NCI-H526 treated with DMSO at 0.1 percent for 48 hours (cell line): ENCODE measurements at places on chromosomes 16 and 17.
A peak's percentile ranks its signal among the peaks of the same experiment; 100 is the strongest.

DNA sequence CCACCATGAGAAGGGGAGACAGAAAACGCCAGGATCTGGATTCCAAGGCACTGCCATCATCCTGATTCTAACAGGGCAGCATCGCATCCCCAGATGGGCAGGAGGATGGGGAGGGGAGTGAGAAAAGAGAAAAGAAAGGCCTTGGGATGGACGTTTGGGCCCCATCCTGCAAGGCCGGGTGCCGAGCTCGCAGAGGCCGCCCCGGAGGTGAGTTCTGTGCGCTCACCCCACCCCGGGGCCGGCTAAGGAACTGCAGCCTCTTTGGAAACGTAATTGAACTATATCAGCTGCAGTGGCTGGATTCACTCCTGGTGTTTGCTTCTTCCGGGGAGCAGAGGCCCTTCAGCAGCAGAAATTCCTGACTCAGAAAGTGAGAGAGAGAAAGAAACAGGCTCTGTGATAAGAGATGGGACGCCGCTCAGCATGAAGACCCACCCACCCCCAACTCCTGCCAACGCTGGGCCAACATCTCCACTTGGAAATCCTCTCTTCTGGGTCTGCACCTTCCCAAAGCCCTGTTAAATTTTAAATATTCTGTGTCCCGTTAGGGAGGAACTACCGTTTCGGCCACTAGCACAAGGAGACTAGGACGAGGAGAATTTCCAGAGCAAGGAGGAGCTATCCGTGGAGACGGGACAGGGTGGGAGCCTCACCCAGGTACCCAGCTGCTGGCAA lies 8.5 kb upstream of the SSTR2 start:
- peak; percentile 38 for DNase-seq

GRCh38 chr16:47726031-47726675 lies 265.0 kb downstream of the PHKB start:
- DNase-seq, result no peak

- no peak for DNase-seq
These were observed 29.6 kb downstream of the SGSM2 start for GRCh38 chr17:2366747-2367494.

DNA sequence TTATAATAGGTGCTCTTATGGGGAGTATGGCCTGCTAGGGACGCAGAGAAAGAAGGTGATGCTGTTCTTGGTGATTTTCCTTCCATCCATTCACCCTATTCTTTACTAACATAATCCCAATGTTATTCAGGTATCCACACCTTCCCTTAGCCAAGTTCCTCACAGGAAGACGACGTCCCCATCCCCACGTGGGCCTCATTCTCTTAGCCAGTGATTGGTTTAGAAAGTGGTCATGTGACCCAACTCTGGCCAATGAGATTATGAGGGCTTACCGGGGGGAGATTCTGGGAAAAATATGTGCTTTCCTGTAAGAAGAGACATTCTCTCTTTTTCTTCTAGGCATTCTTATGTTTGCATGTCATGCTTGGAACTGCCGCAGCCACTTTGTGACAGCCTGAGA lies 474.7 kb downstream of the HAPSTR1 start:
- DNase-seq, result no peak

GRCh38 chr17:17494870-17495535 lies 1.2 kb downstream of the RASD1 start:
- DNase-seq, result no peak

- no peak for DNase-seq
These were observed 28.7 kb downstream of the ARL4D start for GRCh38 chr17:43427362-43428043.

DNA sequence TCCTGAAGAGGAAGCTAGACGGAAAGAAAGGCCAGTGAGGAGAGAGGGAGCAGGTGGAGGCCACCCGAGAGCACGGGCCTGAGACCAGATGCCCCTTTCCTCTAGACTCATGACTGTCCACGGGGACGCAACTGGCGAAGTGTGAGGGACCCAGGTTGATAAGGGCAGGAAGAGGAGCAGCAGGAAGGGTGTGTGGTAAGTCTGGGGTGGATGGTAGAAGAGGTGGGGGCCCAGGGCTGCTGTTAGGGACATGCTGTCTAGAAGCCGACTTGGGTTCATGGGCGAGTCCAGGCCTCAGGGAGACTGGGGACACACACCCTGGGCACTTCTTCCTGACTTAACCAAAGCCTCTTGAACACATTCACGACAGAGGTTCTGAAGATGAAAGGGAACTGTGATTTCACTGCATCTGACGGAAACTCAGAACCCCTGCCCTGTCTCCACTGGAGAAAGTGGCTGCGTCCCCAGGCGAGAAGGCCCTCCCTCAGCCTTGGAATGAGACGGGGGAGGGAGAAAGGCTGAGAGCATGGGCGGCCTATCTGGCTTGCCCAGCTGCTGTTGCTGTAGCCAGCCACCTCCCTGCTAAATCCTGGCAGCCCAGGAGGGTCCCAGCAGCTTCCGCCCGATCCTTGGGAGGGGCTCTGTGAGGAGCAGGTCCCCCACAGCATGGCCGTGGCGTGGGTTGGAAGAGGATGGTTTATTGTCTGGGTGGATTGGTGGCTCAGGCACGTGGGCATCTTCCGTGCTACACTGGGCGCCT lies 6.0 kb downstream of the HIC1 start:
- no peak for DNase-seq

DNA sequence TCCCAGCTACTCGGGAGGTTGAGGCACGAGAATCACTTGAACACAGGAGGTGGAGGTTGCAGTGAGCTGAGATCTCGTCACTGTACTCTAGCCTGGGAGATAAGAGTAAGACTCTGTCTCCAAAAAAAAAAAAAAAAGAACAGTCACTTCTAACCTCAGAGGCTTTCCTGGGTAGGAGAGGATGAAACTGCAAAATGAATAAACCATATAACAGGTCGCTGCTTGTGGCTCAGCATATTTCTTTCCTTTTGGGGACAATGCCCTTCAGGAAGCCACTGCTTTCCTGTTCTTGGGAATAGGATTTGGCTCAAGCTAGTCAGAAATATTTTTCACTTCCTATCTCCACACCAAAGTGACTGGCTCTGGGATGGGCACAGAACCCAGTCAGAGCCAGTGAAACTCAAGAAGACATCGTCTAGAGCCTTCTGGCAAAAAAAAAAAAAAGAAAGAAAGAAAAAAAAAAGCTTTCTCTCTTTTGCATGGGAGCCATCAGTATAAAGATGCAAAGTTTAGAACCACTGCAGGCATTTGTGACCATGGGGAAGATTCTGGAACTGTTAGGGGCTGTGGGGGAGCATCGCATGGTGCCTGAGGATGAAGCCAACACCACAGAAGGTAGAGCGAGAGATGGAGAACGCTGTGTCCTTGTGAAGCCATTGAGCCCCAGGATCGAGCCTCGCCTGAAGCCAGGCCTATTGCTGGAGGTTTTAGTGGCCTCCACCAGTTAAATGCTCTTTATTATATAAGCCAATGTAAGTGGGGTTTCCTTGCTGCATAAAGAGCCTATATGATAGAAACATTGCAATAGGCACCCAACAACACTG lies 71.8 kb upstream of the MRTFB start:
- no peak for DNase-seq

GRCh38 chr16:11752856-11753255 lies 10.2 kb upstream of the TXNDC11 start:
- DNase-seq, result no peak

DNA sequence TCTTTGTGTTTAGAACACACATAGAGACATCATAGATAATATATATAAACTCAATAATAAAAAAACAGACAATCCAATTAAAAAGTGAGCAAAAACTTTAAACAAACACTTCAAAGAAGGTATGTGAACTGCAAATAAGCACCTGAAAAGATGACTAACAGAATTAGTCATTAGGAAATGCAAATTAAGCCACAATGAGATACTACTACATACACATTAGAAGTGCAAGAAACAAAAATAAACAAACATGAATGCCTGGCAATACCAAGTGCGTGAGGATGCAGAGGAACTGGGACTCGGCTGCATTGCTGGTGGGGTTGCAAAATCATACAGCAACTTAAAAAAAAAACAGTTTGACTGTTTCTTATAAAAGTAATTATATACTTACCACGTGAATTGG lies 799.0 kb downstream of the KCNJ2 start:
- DNase-seq, result no peak

DNA sequence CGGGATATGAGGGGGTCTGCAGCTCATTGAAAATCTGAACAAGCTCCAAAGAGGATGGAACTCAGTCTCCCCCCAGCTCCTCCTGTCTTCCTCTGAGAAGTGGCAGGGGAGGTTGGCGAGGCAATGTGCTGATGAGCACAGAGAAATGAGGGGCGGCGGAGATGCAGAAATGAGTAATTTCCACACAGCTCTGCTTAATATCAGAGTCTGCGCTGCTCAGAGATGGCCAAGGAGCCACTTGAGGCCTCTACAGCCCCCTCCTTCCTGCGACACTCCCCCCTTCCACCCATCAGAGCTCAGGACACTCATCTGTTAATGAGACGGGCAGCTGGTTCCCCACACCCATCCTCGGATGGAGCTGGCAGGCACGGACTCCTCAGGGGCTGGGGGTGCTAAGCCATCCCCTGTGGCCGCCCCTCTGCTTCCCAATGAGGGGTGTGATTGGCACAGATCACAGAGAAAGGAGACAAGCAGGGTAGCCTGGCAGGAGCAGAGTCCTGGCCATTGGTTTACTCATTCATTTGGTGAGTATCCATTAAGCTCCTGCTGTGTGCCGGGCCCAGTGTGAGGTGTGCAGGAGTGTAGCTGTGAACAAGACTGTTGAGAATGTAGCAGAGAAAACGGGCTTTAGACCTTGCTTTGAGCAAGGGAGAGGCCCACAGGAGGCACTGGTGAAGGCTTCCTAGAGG lies 12.7 kb upstream of the CRHR1 start:
- no peak for DNase-seq

- DNase-seq, result peak; percentile 25
These were observed 150.0 kb downstream of the MSI2 start for GRCh38 chr17:57406131-57406980.

- no peak for DNase-seq
These were observed 399.5 kb upstream of the TNRC6C start for GRCh38 chr17:77558846-77559626.

DNA sequence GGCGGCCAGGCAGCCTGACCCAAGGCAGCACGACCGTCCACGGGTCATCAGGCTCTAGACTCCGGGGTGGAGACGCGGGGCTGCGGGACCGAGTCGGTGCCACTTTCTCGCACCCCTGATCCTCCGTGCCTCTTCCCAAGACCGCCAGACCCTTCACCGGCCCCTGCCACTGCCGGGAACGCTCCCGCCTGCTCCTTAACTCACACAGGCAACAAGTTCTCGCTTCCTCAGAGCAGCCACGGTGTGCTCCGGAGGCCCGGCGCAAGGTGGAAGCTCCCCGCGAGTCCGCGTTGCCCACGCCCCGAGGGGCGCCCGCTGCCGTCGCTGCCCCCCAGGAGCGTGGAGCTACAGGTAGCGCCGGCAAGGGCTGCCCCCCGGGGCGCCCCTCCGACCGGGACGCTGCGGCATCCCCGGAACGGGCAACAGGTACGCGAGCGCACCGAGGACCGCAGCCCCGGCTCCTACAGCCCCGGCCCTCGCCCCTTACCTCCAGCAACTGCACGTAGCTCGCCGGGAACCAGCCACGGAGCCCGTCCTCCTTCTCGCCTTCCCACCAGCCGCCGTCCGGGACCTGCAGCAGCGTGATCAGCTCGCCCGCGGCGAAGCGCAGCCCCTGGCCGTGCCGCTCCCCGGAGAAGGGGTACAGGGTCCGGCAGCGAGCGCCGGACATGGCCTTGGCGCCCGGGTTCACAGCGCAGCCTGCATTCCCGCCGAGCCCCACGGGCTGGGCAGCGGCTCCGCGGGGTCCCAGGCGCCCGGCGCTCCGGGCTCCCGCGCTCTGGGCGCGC lies 491 bp downstream of the GAS7 start:
- no peak for DNase-seq

DNA sequence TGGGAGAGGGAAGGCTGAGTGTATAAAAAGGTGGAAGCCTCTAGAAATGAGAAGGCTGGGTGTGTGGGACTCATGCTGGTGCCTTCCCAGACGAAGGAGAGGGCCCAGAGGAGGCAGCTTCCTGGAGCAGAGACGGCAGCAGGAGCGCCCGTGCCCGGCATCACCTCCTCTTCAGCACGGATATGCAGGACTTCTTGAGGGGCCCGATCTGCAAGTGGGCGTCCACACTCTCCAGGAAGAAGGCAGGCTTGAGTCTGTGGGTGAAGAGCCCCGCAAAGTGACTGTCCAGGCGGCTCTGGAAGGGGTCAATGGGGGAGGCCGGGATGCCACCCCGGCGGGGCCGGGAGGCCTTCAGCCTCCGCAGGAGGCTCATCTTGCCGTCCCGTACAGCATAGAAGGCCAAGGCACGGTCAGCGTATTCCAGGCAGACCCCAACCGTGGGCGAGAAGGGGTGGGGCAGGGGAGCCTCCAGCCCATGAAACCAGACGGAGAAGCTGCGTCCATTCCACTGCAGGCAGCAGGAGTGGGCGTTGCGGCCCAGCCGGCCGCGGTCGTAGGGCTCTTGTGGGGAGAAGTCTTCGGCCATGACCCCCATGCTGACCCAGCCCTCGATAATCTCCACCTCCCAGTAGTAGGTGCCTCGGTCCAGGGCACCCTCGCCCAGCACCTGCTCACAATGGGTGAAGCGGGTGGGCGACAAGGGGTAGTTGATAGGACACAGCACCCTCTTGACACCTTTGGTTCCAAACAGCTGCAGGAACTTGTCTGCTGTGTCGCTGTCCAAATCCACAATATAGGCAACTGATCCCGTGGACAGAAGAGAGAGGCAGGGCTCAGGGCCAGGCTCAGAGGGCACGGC lies 3.8 kb downstream of the TRIM47 start:
- no peak for DNase-seq

- no peak for DNase-seq
These were observed 1.3 kb upstream of the GJC1 start for GRCh38 chr17:44831371-44831770.

GRCh38 chr16:56364865-56365264 lies 60.5 kb downstream of the AMFR start:
- no peak for DNase-seq

DNA sequence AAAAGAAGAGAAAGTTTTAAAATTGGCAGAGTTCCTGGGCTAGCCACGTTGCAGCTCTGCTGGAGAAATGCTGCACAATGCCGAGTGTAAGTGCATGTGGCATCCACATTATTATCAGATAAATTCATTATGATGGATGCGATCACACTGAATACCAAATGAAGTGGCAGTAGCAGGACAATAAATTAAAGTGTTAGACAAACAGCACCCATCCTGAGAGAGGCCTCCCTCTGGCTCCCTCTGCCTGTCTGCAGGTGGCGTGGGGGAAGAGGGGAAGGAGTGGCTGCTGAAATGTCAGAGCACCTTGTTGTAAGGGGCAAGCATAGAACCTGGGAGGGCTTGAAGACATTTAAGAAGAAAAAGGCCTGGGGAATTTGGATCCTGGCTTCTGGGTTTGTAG lies 324.1 kb downstream of the HAPSTR1 start:
- DNase-seq, result no peak

- DNase-seq, result no peak
These were observed 138.1 kb downstream of the TRIM37 start for GRCh38 chr17:58968426-58969061.

DNA sequence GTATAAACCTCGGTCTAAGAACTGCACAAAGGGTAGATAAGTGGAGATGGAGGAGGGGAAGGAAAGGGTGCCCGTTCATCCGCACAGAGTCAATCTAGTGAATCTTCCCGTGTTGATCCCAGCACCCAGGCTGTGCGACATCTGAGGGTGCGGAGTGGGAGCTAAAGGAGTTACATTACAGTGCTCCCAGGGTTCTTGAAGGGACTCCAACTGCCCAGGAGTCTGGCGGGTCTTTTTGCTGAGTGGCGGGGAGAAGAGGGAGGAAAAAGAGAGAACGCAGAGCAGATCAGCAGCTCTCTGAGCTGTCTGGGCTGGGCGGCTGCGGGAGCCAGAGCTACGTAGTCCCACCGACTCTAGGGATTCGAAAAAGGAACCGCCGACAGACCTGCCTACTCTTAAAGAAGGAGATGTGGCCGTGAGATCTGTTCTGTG lies 1.6 kb upstream of the CA10 start:
- no peak for DNase-seq

GRCh38 chr16:27598220-27598619 lies 48.3 kb downstream of the KATNIP start:
- DNase-seq, result no peak
